Dorsolateral prefrontal cortex (tissue), 122 donors: ENCODE measurements at places on chromosomes 5 and 9.

- no peak for DNase-seq
Observed at GRCh38 chr9:130886981-130887380, 9.6 kb downstream of the QRFP start.

GRCh38 chr9:120175031-120175430 lies 404.9 kb downstream of the CDK5RAP2 start:
- DNase-seq = no peak

DNA sequence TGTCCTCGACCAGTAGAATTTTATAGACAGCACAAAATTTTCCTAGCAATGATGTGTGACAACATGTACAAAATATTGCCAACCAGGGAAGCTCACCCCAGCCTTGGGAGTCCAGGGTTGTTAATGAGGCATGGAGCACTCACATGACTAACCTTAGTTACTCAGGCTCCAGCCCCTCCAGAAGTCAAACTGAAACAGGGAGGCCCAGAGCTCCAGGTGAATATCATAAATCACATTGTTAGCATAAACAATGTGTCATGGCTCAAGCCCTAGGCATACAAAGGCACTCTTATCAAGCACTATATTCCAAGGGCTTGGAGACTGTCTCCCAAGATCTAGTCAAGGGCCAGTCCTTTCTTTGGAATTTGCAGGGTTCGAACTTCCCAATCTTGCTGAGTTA lies 44.4 kb downstream of the TNFAIP8 start:
- no peak for DNase-seq

- DNase-seq = no peak
Observed at GRCh38 chr5:52794519-52794918, 6.8 kb downstream of the ITGA1 start.

DNA sequence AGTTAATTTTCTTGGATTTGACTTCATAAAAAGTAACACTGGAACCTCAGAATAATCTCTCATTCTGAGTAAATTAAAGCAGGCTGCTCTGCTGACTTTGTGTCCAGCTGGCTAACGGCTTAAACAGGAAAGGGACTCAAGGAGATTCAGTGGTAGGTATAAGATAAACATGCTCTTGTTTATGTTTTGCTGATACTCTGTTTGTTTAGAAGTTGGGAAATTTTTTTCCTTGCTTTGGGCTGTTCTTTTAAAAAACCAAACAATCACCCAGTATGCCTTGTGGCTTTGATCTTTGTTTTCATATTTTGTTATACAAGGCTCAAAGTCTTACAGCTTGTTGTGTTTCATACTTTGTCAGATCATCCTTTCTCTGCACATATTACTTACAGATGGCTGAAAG lies 237.6 kb upstream of the RIOK2 start:
- no peak for DNase-seq

DNA sequence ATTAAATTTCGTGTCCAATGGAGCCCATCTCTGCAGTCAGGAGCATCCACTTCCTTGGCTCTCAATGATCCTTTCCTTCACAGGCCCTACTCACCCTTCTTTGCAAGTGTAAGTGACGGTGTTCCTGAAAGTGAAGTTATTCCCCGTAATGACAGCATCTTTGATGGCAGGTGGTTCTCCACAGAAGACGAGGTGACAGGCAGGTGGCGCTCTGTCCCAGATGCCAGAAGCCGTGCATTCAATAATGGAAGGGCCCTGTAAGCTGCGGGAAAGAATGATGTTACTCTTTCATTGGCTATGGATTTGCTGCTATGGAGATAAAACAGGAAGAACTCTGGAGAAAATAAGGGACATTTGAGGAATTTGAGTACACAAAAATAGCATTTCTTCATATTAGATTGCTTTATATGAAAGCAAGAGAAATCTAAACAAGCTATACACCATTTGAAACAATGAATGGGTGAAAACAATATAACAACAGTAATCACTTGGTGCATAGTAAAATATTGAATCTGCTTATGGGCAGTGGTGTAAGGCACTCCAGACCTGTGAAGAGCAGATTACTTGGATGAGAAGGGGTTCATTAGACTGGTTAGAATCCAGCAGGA lies 89.9 kb upstream of the TXNDC8 start:
- peak; percentile 60 for DNase-seq

- no peak for DNase-seq
Observed at GRCh38 chr5:115087951-115088350, 81.8 kb downstream of the TRIM36 start.

- no peak for DNase-seq
Observed at GRCh38 chr9:14889451-14889850, 20.8 kb downstream of the FREM1 start.

GRCh38 chr5:156794687-156795086 lies 55.4 kb upstream of the PPP1R2B start:
- no peak for DNase-seq

- no peak for DNase-seq
Observed at GRCh38 chr5:53392073-53392472, 88.4 kb upstream of the FST start.

DNA sequence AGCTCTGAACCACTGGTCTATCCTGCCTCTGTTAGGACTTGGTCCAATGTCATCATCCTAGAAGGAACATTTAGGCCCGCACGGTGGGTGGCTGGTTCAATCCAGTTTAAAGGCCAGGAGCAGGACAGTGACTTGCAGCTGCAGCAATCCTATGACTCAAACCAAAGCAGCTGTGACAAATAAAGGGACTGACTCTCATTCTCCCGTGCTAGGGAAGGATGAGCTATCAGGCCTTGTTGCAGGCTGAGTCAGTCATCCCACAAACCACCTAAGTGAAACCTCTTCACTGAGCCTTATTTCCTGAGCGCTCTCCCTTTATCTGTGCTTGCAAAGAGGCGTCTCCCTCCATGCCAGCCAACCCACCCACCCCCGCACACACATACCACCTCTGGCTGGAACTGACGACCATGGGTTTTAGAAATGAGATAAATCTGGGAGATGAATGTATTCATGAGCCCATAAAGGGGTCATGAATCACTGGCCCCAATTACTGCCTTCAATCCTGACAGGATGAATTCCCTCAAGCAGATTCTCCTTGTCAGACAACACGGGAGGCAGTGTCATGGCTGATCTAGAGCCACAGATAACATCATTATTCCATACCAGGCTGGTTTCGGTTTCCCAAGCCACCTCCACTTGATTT lies 93.4 kb downstream of the KCNIP1 start:
- no peak for DNase-seq

- no peak for DNase-seq
Observed at GRCh38 chr5:67680099-67680498, 483.5 kb upstream of the CD180 start.

DNA sequence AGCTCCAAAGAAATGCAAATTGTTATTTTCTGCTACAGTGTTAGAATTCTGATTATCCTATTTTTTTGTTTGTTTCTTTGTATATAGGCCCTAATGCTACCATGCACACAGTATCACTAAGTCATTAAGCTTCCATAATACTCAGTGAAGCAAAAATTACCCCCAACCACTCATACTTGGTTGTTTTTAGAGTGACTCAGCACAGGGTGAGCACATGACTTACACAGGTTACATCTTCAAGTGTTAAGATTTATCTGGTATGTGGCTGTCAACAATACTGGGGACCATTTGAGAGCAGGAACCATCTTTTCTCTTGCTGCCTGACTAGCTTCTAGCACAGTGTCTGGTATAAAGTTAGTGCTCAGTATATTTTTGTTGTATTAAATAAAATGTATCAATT lies 255.8 kb upstream of the SLC24A2 start:
- no peak for DNase-seq

GRCh38 chr5:91401175-91401574 lies 18.1 kb upstream of the ARRDC3 start:
- no peak for DNase-seq

- no peak for DNase-seq
Observed at GRCh38 chr5:62190173-62190572, 115.8 kb upstream of the KIF2A start.

GRCh38 chr5:83899326-83899970 lies 178.8 kb upstream of the HAPLN1 start:
- DNase-seq = no peak

GRCh38 chr9:91391412-91391811 lies 29.7 kb upstream of the AUH start:
- DNase-seq = no peak

- DNase-seq = no peak
Observed at GRCh38 chr5:1779782-1780613, 19.6 kb downstream of the MRPL36 start.

DNA sequence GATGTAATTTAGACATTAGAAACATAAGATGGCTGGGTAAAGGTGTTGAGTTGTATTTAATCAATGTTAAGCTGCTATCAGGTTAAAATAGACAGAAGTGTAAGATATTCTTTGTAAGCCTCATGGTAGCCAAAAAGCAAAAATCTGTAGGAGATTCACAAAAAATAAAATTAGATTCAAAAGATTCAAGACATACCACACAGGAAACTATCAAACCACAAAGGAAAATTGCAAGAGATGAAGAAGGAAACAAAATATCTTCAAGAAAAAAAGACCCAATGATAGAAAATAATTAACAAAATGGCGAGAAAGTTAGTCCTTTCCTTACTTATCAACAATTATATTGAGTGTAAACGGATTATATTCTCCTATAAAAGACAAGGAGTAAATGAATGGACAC lies 15.3 kb downstream of the XRCC4 start:
- DNase-seq = no peak

DNA sequence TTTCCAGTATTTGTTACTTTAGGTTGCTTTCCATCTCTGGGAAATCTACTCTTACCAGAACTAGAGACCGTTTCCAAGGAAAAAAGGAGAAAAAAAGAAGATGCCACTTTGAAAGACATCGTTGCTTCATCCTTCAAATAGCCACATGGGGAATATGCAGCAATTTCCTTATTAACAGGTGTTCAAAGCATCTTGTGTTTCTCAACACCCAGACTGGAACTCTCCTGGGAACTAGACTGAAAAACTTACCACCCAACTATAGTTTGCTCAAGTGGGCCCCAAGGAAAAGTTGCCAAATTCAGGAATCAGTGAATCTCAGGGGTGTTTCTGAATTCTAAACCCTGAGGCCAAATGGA lies 80.0 kb upstream of the JAK2 start:
- no peak for DNase-seq

GRCh38 chr9:100591639-100592412 lies 13.9 kb downstream of the CAVIN4 start:
- DNase-seq = no peak

DNA sequence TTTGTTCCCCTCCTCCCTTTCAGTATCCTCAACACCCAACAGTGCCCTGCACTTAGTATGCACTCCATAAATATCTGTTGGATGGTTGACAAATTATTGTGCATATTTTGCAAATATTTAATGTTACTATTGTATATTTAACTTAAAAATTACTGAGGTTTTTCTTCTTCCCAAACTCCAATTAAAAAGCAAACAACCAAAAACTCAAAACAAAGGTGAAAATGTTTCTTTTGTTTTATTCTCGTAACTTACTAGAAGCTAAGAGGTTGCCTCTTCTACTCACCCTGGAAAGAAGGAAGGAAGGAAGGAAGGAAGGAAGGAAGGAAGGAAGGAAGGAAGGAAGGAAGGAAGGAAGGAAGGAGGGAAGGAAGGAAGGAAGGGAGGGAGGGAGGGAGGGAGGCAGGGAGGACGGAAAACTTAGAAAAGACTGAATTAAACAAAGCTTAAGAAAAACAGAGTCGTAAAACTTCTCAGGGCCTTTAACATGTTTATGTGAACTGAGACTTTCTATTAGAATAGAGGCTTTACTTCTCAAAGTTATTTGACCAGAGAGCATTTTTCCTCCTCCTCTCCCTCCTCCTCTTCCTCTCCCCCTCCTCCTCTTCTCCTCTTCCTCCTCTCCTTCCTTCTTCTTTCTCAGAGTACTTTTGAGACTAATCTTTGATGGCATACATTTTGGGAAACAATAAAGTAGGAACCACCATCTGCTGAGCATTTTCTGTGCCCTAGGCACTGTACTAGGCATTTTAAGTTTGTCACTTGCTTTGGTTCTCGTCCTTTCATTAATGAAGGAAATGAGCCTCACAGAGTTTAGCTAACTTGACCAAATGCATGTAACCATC lies 396.6 kb upstream of the WWC1 start:
- no peak for DNase-seq
